ENCODE measurements at places on chromosomes 13 and 19.

GRCh38 chr13:49629196-49629938 is 1.1 kb downstream of the ARL11 start:
- no peak for DNase-seq

GRCh38 chr13:41458187-41458760 is 924 bp downstream of the RGCC start:
- DNase-seq, result peak; percentile 64

GRCh38 chr13:59475911-59476310 is 687.8 kb downstream of the DIAPH3 start:
- DNase-seq, result no peak

DNA sequence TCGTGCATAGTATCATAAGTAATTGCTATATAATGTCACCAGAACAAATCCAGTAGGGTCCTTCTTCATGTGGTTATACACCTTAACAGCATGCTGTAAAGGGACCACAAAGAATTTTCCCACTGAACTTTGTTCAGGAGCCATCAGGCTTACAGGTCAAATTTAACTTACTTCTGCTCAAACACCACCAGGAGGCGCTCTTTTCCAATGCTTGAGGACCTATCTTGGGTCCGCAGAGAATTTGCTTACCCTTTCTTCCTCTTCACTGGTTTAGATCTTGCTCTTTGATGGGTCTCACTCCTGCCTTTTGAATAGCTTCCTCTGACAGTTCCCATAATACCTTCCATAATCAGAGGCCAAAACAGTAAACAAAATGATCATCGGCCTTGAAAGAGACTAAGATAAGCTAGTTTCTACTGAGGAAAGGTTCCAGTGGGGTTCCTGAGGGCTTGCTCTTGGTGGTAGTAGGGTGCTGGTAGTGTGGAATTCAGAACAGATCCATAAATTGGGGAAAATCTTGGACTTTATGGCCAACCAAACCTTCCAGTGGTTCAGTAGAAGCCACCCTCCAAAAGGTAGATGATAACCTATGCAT is 37.4 kb downstream of the SCGB2B2 start:
- DNase-seq, result peak; percentile 47

- no peak for DNase-seq
Observed at GRCh38 chr13:67306742-67307141, 76.6 kb upstream of the PCDH9 start.
